ENCODE measurements at places on chromosomes 3 and 15. TPM values are rescaled to one million over a fixed set of nuclear protein-coding genes. Genes with fewer than 3 reads are reported as not detected.

DNA sequence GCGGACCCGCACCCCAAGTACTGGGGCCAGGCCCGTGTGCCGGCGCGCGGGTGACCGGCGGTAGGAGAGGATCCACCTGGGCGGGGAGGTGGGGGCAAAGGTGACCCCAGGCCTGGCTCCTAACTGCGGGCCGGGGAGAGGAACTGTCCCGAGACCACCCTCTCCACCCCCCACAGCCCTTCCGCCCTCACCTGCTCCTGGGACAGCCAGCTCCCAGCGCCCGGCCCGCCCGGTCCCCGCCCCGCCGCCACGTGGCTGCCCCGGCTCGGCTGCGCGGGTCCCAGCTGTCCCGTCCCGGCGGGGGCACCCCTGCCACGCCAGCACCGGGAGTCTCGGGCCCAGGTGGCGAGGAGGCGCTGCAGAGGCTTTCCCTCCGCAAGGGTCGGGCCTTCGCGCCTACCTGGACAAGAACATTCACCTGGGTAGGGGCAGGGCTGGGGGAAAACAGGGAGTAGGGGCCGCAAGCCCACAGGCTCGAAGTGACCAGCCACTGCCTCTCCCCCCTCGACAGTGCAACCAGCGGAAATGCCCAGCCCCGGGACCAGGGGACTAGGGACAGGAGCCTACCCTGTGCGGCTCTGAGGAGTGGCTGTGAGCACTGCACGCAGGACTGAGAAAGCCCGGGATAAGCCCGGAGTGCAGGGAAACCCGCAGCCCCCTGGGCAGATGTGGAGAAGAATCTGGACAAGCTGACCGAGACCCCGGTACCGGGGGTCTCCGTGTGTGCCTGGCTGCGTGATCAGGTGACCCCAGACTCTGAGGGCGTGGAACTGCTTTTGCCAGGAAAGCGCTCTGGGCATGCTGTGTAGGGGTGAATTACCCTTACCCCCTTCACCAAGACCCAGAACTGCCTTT lies at the start of gene SLC12A8:
Gene SLC12A8 (minus strand): TSS at position 240 of the 855 bp plus-strand sequence. CDS start 1,399 bp downstream, outside the sequence.
- DNase-seq, result no peak

- no peak for DNase-seq
These were observed 20.6 kb downstream of the SMAD3 start for GRCh38 chr15:67085818-67086636.

- DNase-seq, result no peak
These were observed 60.4 kb downstream of the MB21D2 start for GRCh38 chr3:192857260-192857661.

GRCh38 chr3:13257666-13258065 lies 162.5 kb downstream of the NUP210 start:
- no peak for DNase-seq

- no peak for DNase-seq
These were observed 958.8 kb upstream of the NR2F2 start for GRCh38 chr15:95371664-95372063.

DNA sequence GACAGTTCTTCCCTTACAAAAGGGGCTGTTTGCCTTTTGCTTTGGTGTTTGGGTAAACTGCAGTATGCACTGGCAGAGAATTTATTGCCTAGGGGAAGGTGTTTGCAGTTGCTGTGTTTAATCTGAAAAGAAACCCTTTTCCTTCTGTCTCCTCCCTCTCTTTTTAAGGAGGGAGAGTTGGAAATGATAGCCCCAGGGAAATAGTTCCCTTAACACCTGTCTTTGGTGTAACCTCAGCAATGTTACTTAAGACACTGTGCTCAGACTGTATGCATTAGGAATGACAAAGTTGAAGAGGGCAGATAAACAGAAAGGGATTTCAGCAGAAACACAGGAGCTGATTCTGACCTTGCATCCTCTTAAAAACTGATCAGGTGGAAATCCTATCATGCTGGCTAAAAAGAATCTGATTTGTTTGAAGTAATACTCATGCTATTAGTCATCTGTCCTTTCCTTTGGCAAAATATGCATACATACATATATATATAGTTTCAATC lies 125.4 kb downstream of the TP63 start:
- no peak for DNase-seq

- no peak for DNase-seq
These were observed 99.1 kb downstream of the MESD start for GRCh38 chr15:80890341-80891005.

- DNase-seq, result no peak
These were observed 28.3 kb downstream of the LMCD1 start for GRCh38 chr3:8529738-8530525.

GRCh38 chr3:182405759-182406158 lies 387.5 kb upstream of the ATP11B start:
- DNase-seq, result no peak

DNA sequence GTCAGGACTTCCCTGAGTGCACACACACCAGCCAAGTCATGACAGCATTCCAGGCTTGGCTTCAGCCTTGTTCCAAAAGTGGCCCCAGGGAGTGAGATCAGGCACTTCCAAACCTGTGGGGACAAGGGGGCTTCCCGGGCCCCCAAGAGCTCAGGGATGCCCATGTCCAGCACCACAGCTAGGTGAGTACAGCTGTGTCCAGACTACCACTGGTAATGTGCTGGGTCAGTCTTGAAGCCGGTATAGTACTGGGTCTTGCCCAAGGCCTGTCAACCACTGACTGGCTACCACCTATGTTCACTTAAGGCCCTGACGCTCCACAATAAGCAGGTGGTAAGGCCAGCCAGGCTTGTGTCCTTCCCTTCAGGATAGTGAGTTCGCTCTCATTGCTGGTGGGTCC lies 249.3 kb downstream of the UNC13C start:
- no peak for DNase-seq

GRCh38 chr3:112687211-112687610 lies 46.3 kb upstream of the CCDC80 start:
- no peak for DNase-seq

The GOLGA6B gene
- polyA plus RNA-seq, result 0.53 TPM

The ADGRG7 gene
- 0.06 TPM for polyA plus RNA-seq

The TRIM42 gene
- not detected for polyA plus RNA-seq

The GRK7 gene
- 0.13 TPM for polyA plus RNA-seq
